Ammon's horn (tissue), 1 donor: ENCODE measurements at places on chromosomes 6 and 20.

GRCh38 chr6:16146527-16146955 is 17.7 kb downstream of the MYLIP start:
- DNase-seq: no peak

- DNase-seq: peak; percentile 43
Observed at GRCh38 chr6:24935366-24936152, at the start of gene RIPOR2. Gene RIPOR2, minus strand, starts transcription at chr6:24935960. Its CDS starts 62 bp downstream, at chr6:24935898.

DNA sequence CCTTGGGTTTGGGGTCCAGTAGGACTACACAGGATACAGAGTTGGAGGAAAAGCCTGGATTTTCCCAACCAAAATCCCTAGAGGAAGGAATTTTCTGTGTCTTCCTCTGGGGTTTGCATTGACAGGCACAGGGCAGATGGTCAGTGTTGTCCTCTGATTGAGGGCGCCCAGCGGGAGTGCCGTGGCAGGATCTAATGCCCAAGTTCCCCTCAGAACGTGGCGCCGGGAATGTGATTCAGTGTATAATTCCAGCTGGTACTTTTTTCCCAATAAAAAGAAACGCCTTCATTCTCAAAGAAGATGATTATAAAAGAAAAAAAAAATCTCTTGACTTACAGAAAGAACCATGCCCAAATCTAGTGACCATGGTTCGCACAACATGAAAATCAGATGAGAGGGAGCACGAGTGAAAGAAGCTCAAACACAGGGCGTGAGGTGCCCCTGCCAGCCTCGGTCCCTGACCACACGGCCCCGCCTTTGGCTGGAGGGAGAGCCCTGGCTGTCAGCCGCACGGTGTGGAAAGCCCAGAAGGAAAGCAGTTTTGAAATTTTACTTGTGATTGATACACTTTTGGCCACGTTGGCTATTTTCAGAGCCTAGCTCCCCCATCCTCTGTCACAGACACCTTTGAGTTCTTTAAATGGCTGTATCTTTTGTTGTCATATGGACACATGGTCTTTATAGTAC is 31.6 kb downstream of the VEGFA start:
- no peak for DNase-seq

DNA sequence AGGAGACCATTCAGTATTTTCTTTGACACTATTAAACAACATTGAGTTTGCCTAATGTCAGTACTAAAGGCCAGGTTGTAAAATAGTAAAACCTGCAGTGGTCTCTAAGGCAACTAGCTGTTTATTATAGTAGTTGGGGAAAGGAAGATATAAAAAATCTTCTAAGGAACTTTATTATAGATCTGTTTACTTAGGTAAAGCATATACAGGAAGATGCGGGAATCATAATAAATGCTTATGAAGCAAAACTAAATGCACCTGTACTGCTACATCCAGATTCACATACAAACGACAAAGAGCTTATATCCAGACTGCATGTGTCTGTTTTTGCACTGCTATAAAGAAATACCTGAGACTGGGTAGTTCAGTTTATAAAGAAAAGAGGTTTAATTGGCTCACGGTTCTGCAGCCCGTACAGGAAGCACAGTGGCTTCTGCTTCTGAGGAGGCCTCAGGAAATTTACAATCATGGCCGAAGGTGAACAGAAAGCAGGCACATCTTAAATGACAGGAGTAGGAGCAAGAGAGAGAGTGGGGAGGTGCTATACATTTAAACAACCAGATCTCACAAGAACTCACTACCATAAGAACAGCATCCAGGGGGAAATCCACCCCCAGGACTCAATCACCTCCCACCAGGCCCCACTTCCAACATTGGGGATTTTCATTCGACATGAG is 8.7 kb upstream of the TRIM39 start:
- DNase-seq: no peak

GRCh38 chr6:61787998-61788397 is 498.0 kb downstream of the KHDRBS2 start:
- DNase-seq: no peak

- DNase-seq: no peak
Observed at GRCh38 chr6:167454003-167454402, 129.1 kb downstream of the TTLL2 start.

- DNase-seq: no peak
Observed at GRCh38 chr20:3160418-3160817, 753 bp upstream of the FASTKD5 start.

DNA sequence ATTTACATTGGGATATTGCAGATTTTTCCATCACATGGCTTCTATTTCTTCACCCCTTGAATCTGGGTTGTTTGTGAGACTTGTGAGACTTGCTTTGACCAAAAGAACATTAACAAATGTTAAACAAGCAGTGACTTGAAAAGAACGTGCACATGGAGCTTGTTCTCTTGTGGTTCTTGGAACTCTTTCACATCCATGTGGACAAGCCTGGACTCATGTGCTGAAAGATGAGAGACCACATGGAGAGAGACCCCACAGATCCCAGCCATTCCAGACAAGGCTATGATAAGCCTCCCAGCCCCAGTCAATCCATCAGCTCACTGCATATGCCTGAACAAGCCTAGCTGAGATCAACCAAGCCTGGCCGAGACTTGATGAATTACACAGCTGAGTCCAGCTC is 1365.7 kb upstream of the GJE1 start:
- DNase-seq: no peak
